ENCODE measurements at places on chromosomes 5 and 9.
A peak's percentile ranks its signal among the peaks of the same experiment; 100 is the strongest.

- no peak for DNase-seq
These were observed 248.1 kb downstream of the PDE4D start for GRCh38 chr5:59645380-59645779.

DNA sequence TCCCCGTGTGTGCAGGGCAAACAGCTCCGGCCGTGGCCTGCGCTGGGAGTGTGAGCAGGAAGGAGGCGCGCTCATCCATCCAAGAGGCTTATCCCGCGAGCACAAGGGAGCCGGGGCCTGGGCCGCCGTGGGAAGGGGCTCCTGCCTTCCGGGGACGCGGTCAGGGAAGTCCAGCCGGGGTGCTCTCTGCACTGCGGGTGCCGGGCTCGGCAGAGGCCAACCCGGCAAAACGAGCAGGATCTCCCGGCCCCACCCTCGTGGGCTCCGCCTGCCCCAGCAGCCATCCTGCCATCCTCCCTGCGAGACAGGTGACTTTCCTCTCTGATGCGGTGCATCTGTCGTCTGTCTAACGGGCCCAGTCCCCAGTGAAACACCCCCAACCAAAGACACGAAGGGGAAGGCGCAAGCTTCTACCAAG lies 244.2 kb downstream of the AUH start:
- DNase-seq = no peak

GRCh38 chr5:124130816-124131215 lies 615.6 kb downstream of the ZNF608 start:
- DNase-seq = no peak

GRCh38 chr5:112772124-112772523 lies 34.4 kb downstream of the APC start:
- no peak for DNase-seq

DNA sequence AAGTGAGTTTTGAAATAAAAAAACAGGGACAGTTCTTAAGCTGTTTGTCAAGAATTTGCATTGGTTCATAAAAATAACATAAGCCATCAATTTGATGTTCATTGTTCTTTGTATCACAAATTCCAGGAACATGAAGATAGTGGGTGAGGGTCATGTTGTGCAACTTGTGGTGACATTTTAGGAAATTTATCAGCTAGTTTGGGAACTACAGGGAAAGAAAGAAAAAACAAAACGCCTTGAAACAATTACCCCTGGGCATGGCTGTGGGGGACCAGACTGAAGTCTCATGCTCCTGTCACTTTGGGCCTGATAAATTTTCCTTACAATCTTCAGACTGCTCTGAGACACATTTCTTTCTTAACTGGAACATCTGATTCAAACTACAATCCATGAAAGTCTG lies 207.1 kb upstream of the CLINT1 start:
- no peak for DNase-seq

GRCh38 chr5:78823196-78823595 lies 161.9 kb downstream of the ARSB start:
- no peak for DNase-seq

DNA sequence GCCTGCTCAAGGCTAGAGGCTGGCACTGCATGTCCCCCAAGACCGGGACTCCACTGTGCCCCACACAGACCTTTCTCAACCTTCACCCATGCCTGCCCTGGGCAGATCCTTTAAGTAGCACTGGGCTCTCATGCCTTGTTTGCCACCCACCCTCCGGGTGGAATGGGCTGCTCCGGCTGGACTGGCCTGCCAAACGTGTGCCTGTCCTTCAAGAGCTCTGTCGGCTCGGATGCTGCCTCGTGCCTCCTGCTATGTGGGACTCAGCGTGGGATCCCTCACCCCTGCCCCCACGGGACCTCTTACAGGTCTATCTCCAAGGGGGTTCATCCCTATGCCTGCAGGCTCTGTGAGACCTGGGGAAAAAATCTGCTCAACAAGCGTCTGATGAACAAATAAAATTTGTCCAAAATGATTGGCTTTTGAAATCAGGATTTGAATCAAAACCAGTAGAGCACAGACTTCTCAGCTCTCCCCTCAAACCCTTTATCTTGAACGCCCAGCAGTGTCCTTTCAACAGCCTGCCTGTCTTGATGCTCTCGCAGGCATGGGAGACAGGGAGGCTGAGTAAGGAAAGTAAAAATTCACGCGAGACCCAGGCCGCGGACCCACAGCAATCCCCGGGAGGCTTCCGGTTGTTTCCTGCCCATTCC lies 56.3 kb downstream of the CRB2 start:
- no peak for DNase-seq

DNA sequence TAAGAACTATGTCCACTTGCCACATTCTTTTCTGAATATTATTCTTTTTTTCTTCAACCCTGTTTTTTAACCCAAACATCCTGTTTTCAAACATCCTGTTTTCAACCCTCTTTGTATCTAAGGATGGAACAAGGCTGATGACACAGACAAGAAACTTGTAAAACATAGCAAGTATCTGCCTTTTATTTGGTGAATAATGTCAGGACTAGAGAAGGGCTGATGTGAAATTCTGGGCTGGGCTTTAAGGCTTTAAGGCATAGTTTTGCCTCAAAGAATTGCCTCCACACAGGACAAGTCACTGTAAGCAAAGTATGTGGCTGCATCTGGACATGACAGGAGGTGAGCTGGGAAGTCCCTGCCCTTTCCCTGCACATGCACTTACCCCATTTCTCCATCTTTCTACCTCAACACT lies 42.5 kb upstream of the RIC1 start:
- DNase-seq = no peak

DNA sequence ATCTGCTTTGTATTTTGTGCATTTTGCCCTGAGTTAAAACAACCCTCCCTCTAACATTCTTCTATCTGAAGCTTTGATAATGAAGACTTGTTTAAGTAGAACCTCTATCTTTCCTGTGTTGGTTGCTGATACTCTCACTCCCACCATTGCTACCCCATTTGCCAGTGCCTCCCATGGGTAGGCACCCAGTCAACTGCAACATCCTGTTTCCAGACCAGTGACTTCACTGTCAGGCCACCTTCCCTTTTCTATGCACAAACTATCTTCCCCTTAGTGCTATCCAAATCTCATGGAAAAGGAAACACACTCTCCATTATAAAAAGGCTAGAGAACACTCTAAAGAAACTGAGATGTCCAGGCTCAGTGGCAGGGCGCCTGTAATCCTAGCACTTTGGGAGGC lies 5.6 kb upstream of the IARS1 start:
- no peak for DNase-seq

- no peak for DNase-seq
These were observed 1.3 kb downstream of the SH3RF2 start for GRCh38 chr5:145937432-145938250.

GRCh38 chr5:60178101-60178500 lies 284.6 kb upstream of the PDE4D start:
- no peak for DNase-seq

GRCh38 chr9:95620314-95620713 lies 103.5 kb upstream of the PTCH1 start:
- no peak for DNase-seq

GRCh38 chr9:14693251-14693861 lies at the start of gene ZDHHC21:
ZDHHC21 (minus strand) TSS chr9:14693432; CDS start chr9:14674340, 19,092 bp downstream.
- no peak for DNase-seq

- DNase-seq = no peak
These were observed 233.1 kb upstream of the MSX2 start for GRCh38 chr5:174491265-174491664.

DNA sequence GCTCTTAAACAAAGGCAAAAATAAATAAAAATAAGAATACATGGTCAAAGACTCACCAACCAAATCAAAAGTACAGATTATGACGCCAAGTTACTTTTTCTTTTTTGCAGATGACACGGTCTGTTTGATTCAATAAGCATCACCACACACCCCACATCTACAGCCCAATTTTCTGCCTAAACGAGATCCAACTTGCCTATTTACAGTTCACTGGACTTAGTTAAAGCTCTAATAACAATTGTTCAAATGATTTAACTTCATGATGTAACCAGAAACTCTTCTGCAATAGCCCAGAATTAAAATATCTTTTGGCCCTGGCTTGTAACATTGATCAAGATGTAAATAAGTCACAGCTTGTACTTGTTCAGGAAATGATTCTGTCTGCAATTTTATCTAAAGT lies 590.3 kb upstream of the C9orf72 start:
- no peak for DNase-seq

- no peak for DNase-seq
These were observed 843.7 kb downstream of the EFNA5 start for GRCh38 chr5:106827061-106827460.

DNA sequence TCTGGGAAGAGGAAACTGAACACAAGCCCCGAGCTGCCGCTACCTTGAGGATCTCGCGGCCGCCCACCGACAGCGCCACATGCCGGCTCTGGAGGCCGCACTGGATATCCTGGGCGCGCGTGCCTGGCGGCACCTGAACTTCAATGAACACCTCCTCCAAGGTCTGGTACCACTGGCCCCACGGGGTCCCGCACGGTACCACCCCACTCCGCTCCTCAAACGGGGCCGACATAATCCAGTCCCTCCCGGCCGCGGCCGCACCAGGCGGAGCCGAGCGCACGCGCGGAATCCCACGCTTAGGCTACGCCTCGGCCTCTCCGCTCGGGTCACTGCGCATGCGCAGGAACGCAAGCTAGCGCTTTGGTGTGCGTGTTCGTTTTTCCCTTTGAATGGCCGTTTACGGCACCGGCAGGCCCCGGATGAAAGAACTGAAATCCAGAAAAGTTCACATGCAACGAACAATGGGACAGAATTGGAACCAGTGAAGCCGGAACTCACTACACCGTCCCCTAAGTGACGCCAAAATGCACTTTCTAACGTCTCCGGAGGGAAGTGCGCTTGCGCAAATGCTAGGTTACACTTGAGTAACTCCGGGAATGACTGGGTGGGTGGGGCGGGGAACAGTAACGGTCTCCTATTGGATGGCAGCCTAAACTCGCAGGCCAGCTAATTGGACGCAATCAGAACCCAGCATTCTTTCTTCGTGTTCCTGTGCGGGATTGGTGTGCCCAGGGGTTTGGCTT lies at the start of gene NUDCD2:
NUDCD2 (minus strand) TSS at position 284 of the 743 bp plus-strand sequence; CDS start at position 232, 52 bp downstream.
- DNase-seq = peak; percentile 83

DNA sequence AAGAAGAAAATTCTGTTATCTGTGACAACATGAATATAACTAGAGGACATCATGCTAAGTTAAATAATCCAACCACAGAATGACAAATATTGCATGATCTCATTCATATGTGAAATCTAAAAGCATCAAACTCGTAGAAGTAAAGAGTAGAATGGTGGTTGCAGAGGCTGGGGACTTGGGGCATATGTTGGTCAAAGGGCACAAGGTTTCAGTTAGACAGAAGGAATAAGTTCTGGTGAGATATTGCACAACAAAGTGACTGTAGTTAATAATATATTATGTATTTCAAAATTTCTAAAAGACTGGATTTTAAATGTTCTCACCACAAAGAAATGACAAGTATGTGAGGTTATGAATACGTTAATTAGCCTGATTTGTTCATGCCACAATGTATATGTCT lies 24.8 kb downstream of the GRIA1 start:
- no peak for DNase-seq
